ENCODE measurements at places on chromosomes 6 and 20.

DNA sequence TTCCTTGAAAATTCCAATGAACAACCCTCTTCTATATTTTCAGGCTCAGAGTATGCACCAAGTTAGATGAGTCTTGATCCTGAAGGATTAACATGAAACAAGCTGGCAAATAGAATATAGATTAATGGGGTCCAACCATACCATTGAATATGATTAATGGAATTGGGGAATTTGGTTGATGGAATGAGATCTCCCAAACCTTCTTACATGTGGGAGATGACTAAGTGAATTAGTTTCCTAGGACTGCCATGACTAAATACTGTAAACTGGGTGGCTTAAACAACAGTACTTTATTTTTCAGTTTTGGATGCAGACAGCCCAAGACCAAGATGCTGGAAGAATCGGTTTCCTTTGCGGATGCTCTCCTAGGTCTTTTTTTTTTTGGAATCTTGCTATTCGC lies 347.0 kb downstream of the QKI start:
- no peak for DNase-seq

DNA sequence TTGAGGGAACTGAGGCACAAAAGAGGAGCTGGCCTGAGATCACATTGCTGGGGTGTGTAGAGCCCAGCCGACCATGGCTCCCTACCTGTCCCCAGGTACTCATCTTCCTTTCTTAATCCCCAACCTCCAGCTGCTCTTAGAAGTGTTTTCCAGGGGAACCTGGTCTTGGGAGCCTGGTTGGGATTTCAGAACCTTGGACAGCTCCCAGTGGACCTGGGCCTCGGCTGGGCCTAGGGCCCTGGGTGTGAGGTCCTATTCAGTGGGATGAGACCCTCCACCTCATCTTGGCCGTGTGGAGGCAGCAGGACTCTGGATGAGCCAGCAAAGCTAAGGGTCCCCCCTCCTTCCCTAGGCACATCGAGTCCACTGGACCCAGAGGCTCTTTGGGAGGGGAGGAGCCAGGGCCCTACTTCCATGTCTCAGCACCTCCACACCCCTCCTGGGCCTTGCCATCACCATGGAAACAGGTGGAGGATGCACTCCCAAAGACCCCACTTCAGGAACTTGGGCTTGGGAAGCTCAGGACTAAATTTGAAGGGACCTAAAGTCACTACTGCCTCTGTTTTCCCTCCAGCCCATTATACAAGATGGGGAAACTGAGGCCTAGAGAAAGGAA lies 38.5 kb downstream of the DLGAP4 start:
- DNase-seq = no peak

- DNase-seq = no peak
Measured at GRCh38 chr6:15370733-15371671, 125.1 kb downstream of the JARID2 start.

DNA sequence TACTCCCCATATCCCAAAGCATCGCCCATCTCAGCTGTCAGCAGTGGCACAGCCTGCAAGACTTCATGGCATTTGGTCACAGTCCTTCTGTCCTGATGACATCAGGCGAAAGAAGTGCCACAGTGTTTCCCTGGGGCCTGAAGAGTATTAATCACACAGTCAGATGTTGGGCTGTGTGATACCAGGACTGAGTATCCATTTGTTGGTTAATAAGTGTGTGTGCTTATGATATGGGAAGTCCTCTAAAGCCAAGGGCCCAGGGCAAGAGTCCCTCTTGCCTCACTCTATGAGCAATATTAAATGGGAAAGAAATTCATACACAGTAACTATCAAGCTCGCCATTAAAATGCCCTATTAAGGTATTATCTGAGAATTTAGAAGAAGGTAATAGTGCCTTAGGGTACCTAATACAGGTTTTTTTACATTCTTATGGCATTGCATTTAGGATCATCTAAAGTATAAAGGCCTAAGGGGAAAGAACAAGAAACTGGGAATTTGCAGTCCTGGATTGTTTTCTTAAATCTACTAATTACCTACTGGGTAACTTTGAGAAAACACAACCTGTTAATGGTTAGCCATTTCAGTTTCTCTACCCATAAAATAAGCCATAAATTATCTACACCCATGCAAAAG lies 204.1 kb upstream of the PREP start:
- no peak for DNase-seq

DNA sequence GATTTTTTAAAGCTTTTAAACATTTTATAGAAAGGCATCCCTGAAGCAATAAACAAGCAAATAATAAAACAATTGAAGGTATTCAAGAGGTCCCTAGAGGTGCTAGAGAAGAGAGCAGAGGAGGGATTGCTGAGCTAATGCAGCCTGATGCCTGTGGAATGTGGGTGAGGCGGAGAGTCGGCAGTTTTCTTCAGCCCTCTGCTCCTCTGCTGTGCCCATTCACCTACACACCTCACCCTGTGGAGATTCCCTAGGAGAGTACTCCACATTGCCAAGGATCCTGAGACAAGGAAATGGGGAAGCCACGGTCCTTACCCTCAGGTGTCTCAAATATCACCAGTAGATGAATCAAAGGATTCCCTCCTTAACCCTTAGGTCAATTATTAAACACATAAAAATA lies 199.8 kb upstream of the POU3F2 start:
- no peak for DNase-seq

DNA sequence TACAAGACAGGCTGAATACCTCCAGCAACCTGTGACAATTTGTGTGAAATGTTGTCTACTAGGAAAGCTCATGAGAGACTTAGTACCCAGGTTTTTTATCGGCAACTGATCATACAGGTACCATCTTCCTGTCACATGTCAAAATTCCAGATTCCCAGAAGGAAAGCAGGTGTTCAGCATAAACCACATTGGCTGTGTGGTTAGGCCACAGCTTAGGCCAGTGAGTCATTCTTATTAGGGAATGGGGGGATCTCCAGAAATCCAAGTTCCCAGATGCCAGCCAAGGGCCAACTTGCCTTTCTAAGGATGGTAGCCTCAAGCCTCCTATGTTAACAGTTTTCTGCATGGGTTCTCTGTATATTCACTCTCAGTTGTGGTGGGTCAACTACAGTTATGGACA lies 65.9 kb downstream of the FAM184A start:
- no peak for DNase-seq

DNA sequence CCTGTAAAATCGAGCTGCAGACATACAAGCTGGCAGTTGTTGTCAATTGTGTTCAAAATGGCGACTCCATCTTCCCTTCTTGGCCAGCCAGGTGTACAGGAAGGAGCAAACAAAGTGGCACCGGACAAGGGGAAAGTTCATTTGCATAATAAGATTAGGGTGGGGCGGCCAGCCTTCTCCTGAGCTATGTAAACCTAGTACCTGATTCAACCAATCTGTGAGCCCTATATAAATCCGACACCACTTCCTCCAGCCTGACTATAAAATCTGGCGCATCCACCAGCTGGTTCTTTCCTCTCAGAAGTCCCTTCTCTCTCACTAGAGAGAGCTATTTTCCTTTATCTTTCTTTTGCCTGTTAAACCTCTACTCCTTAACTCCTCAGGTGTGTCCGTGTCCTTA lies 8.1 kb upstream of the HBS1L start:
- peak; percentile 19 for DNase-seq

DNA sequence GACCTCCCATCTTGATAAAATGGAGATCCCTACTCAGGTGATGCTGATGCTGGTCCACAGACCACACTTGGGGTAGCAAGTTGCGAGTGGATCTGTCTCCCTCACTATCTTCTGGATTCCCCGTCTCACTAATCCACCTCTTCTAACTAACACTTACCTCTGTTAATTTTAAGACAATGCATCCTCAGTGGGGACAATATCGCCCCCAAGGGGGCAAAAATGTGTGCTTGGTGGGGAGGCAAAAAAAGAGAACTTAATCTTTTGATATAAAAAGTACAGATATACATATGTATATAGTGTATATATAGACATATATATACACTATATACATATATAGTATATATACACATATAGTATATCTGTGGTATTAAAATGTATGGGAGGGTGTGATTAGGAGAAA lies 4.3 kb downstream of the LRFN2 start:
- no peak for DNase-seq

DNA sequence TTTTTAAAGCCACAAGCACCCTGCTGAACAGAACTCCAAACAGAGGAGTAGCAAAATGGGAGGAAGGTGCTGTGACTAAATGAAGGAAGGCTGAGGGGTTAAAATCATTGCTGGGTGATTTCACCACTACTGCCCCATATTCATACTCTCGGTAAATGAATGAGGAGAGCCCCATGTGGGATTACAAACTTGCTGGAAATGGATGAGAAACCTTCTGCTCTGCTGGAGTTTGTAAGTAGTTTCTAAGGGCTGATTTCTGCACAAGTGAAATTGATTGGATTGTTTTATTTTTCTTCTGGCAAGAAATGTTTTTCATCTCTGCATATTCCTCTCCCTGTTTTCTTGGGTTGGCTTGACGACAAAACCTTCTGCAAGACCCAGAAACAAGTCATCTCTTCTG lies 533.5 kb upstream of the MMS22L start:
- DNase-seq = no peak

DNA sequence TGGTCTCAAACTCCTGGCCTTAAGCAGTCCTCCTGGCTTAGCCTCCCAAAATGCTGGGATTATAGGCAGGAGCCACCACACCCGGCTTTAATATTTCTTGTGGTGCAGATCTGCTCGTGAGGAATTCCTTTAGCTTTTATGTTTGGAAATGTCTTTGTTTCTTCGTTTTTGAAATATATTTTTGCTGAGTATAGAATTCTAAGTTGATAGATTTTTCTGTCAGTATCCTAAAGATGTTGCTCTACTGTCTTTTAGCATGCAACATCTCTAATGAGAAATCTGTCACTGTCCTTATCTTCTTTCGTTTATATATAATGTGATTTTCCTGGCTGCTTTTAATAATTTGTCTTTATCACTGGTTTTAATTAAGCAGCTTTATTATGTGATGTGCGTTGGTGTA lies 75.1 kb downstream of the ZFAND3 start:
- DNase-seq = no peak

Data from NCI-H2029 (cell line).